ENCODE measurements at places on chromosomes 11 and 22.

DNA sequence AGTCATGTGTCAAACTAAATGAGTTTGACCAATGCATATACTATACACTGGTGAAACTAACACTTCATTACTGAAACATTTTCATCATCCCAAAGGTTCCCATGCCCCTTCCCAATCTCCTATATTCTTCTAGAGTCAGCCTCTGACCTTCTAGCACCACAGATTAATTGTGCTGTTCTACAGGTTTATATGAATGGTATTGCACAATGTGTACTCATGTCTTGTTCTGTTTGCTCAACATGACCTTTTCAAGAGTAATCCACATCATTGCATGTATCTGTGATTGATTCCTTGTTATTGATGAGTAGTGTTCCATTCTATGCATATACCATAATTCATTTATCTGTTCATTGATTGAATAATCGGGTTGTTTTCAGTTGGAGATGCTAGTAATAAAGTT lies 7.5 kb upstream of the OR8G1 start:
- no peak for DNase-seq

DNA sequence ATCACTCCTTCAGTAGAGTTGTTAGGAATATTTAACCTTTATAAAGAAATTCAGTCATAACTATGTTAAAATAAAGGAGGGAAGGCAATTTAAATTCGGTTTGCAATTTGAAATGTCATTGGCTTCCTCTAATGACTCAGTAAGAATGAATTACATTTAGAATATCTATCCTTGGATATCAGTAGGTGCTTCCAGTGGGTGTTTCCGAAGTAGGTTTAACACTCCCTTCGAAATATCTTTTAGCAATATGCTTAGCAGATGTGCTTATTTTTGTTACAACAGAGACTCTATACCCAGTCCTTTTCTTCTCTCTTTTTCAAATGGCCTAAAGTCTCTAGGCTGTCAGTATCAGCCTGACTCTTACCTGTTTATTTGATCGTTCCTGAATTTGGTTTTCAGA lies 103.7 kb upstream of the RASSF10 start:
- no peak for DNase-seq

DNA sequence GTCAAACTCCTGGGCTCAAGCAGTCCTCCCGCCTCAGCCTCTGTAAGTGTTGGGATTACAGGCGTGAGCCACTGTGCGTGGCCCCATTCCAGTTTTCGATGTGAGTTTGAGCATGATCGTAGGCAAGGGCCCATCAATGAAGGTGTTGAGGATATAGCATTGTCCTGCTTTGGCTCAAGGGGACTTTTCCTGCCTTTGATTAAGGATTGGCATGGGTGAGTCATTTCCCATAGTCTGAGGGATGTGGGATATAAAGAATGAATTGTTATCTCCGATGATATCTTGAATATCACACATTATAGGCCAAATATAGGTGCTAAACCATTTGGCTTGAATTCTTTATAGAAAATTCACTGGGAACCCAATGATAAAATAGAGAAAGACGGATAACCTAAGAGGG lies 30.4 kb downstream of the STIM1 start:
- no peak for DNase-seq

DNA sequence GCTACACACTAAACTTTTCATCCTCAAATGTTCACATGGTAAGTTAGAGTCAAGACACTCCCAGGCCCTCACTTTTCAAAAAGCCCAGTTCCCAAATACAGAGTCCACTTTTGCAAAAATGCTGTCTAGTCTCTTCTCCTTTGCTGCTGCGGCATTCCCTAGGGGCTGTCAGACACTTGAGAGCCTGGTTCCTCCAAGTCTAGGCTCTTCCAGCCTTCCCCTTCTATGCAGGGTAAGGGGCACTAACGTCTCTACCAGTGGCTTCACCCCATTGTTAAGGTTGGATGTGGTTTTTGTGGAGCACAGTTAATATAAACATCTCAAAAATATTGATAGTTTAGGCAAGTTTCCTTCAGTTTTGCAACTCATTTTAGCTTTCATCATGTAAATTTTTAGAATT lies 181.5 kb downstream of the KIF18A start:
- no peak for DNase-seq

GRCh38 chr11:103907548-103908455 lies 128.6 kb upstream of the DDI1 start:
- DNase-seq = peak; percentile 12

DNA sequence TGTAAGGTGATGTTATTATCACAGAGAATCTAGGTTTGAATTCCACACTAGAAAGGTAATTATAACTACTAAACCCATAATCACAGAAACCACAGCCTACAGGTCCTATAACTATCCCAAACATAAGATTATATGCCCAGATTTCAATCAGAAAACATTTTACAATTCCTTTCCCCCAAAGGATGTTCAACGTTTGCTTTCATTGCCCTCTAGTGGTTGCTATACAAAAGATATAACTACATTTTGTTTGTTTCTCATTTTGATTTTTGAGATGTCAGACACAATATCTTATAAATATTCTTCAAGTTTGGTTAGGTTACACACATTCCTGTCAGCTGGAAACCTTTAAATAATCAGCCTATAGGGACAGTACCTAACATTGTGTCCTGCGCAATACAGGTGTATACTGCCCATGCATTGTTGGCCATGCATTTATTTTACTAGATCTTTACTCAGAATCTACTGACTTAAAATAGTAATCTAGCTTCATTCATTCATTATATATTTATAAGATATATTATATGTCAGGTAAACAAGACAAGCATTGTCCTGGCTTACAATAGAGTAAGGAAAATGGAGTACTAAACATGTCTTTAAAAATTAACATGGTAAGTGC lies 530.5 kb upstream of the CCDC90B start:
- DNase-seq = peak; percentile 6

- no peak for DNase-seq
Observed at GRCh38 chr11:131041331-131042040, 125.2 kb upstream of the SNX19 start.

GRCh38 chr11:104198576-104198975 lies 34.6 kb upstream of the PDGFD start:
- peak; percentile 2 for DNase-seq

GRCh38 chr11:112248201-112248600 lies 12.5 kb downstream of the PLET1 start:
- DNase-seq = peak; percentile 46

DNA sequence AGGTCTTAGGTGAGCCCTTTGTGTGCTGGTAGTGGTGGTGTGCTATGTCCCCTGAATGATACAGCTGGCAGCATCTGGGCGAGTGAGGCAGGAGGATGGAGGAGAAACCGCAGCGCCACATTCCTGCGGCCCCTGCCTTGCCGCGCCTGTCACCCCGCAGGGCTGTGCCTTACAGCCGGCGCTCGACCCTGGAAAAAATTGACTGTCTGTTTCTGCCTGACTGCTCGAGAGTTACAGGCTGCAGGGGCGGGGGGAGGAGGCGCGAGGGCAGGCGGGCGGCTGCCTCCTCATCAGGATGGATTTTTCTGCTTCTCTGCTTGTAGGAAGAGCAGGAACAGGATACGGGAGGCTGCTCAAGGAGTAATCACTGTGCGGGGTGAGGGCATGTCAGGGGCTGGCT lies 443.4 kb downstream of the MIAT start:
- peak; percentile 43 for DNase-seq

- DNase-seq = peak; percentile 6
Observed at GRCh38 chr11:30131535-30131934, 99.3 kb upstream of the FSHB start.

DNA sequence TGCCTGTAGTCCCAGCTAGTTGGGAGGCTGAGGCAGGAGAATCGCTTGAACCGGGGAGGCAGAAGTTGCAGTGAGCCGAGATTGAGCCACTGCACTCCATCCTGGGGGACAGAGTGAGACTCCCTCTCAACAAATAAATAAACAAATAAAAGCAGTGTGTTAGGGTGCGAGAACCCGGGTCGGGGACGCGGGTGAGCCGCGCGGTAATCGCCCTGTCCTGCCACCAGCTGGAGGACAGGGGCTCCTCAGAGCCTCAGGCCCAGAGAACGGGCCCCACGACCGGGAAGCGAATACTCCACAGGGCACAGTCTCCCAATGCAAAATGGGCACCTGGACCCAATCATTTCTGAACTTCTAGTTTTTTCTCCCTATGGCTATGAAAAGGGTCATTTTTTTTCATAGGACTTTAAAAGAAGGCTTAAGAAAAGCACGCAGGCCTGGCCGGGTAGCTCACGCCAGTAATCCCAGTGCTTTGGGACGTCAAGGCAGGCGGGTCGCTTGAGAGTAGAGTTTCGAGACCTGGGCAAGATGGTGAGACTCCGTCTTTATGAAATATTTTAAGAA lies 744 bp upstream of the MCM5 start:
- DNase-seq = no peak

- DNase-seq = no peak
Observed at GRCh38 chr22:31526270-31526669, 29.9 kb downstream of the SFI1 start.

DNA sequence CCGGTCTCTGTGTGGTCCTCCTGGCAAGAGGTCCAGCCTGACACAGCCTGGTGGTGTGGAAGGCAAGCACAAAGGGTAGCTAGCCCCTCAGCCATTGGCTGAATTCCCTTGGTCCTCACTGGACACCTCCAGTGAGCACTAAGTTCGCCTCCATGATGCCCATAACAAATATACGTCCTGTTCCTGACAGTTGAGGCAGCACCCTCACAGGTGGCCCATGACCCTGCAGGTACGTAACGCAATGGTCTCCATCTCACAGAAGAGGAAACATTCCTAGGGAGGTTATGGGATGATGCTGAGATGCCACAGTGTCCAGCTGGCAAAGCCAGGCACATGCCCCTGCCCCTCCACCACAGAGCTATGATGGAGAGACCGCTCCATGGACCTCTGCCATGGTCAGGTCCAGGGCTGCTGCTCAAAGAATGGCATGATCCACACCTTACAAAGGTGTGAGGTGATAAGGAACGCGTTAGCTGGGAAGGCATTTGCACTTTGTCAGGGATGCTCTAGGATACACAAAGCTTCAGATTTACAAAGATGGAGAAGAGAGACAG lies 1.4 kb upstream of the GNAZ start:
- DNase-seq = no peak

DNA sequence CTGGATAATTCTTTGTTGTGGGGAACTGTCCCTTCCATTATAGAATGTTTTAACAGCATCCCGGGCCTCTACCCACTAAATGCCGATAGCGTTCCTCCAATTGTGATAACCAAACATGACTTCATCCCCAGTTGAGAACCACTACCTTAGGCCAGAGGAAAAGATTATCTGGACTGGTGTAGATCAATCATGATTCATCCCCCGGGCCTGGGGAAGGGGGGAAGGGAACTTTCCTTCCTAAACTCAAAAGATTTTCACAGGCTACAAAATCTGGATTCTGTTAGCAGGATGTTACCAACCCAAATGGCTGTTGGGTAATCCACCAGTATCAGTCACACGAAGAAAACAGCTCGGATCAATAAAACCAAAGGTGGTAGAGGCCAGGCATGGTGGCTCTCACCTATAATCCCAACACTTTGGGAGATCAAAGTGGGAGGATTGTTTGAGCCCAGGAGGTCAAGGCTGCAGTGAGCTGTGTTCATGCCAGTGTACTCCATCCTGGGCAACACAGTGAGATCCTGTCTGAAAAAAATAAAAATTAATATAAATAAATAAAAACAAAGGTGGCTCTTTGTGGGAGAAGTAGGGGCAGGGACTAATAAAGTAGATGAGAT lies 10.1 kb downstream of the CTR9 start:
- no peak for DNase-seq
